ENCODE measurements at places on chromosomes 2 and 18. TPM values are rescaled to one million over a fixed set of nuclear protein-coding genes. Genes with fewer than 3 reads are reported as not detected.
A peak's percentile ranks its signal among the peaks of the same experiment; 100 is the strongest.

CAVIN2 gene
- total RNA-seq = 2.8 TPM

POTEC gene
- not detected for total RNA-seq

DNA sequence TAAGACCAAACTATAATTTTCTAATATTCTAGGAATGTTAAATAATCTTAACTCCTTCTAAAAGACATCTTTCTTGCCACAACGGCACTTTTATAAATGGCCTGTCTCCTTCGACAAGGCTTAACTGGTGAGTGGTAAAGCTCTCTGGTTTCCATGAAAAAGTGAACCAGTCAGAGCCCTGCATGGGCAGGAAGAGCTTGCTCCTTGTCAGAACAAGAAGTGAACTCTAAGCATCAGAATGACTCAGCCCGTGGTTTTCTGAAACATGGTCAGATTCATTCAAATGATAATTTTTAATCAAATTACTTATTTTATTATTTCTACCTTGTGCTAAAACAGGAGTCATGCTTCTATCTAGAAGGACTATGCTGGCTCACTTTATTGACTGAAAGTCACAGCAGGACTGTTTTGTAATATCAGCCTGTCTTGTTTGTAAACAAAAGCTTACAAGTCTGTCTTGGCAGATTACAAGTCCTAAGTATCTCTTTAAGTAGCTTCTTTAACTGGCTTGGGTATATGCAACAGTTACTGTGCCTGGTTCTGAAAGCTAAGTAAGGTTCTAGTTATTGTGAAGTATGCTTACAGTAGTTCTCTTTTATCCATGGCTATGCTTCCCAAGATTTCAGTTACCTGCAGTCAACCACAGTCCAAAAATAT is 245.4 kb downstream of the NAPG start:
- peak; percentile 16 for DNase-seq

DNA sequence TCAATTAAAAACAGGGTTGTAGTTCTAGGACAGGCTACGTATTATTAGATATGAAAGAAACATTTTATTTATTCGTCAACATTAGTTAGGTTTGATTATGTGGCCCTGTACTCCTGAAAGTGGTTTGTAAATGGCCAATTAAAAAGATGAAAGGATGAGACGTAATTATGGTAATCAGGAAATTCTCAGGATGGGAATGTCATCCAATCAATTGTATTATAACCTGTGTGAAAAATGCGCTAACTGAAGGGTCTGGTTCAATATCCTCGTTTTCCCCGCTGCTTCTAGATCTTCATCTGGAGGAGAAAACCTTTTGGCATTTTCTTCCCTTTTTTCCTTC is 5.6 kb upstream of the C18orf32 start:
- no peak for DNase-seq

- DNase-seq = peak; percentile 23
Observed at GRCh38 chr2:55418512-55419232, 984 bp downstream of the CCDC88A start.

DNA sequence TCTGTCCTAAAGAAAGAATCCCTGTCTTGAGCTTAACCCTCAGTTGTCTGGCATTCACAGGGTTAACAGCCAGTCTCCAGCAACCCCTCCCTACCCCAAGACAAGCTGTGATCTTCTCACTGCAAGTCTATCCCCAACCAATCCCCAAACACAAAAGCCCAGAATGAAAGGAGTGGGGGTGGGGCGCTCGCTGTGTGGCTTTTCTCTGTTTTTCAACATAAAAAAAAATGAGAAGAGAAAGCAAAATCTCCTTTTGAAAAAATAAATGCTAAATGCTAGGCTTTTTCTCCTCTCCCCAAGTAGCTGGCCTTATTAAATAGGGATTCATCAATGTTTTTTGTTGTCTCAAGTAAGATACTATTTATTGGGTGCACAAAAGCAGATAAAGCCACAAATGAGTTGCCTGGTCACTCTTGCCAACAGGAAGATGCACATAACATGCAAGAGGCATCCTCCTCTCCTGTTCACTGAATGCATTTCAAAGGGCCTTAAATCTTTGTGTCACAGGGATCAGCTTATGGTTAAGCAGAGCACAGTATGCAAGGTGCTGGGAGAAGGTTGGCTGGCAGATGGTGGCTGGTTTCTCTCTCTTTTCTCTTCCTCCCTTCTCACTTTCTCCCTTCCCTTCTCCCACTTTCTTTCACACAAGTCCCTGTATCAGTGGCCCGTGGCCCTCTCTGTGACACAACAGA is 225.6 kb downstream of the CMPK2 start:
- no peak for DNase-seq

GRCh38 chr2:133836691-133837345 is 268.6 kb upstream of the NCKAP5 start:
- peak; percentile 53 for DNase-seq

DNA sequence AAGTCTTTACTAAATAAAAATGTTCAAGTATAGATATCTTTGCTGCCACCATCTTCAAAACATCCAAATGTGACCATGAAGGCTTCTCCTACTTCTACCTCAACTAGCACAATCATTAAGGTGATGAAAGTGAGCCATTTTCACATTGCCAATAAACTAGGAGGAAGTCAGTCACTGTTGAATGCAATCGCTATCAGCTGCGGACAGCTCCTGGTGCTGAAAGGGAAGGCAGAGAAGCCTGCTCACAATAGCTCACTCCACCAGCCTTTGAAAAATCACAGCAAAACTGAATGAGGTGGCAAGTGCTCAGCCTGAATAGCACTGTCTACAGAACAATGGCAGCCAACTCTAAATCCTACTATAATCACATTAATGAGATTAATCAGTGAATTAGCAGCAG is 2.2 kb downstream of the MYT1L start:
- DNase-seq = peak; percentile 16

DNA sequence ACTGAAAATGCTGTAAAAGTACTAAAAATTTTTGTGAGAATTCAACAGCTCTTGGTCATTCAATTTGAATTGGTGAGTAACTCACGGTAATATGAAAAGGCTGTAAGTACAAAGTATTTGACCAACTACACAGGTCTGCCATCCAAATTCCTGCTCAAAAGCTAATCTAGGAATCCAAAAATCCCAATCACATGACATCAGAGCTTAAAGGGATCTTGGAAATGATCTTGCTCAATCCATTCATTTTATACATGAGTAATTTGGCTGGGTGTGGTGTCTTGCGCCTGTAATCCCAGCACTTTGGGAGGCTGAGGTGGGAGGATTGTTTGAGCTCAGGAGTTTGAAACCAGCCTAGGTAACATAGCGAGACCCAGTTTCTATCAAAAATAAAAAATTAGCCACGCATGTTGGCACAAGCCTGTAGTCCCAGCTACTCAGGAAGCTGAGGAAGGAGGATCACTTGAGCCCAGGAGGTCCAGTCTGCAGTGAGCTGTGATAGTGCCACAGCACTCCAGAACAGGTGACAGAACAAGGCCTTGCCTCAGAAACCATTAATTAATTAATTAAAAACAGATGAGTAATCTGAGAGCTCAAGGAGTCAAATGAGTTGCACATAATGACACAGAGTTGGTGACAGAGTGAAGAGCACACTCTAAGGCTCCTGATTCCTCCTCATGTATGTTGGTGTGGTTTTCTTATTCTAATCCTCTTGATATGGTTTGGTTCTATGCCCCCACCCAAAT is 19.8 kb downstream of the SPIRE1 start:
- peak; percentile 92 for DNase-seq

- DNase-seq = peak; percentile 88
Observed at GRCh38 chr2:231482806-231483391, 18.6 kb upstream of the NCL start.

DNA sequence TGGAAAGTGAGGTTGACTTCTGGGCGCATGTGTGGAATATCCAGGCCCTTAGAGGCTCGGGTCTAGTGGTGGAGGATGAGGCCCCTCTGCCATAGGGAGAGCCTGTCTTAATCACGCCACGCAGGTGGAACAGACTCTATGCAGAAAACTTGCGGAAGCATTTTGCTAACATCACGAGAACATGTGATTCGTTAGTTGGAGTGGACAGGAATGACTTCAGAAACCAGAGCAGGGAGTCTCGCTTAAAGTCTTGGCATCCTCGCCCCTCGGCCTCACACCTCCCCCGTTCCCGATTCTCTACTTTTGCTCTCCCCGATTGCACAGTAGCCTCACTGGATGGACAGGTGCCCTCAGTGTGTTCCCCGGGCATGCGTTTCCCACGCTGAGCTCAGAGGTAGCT is 333.4 kb downstream of the GBX2 start:
- DNase-seq = no peak

- DNase-seq = no peak
Observed at GRCh38 chr18:35071819-35072247, 30.6 kb downstream of the MAPRE2 start.

DNA sequence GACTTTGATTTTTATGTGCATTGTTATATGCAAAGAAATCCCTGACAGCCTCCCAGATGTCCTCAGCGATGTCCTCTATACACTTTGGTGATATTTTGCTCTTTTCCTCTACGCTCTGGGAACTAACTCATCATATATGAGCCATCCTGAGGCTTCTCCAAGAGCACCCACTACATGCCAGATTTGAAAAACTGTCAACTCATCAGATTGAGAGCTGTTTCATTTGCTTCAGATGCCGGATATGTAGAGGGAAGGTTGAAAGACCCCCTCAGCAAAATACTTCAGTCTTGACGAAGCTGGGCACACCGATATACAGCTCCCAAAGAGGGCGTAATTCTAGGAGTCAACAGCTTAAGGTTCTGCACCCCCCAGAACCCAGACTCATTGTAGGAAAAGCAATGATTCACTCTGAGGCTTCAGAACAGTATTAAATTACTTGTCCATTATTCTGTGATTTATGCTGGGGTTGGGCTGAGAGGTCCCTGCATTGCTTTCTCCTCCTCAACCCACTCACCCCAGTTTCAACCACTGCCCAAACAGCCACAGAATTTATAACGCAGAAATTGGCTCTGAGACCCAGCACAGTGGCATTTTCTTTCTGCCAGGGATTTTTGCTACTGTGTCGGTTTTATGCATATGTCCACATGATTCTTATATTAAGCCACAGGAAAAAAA is 341.8 kb downstream of the ALK start:
- DNase-seq = no peak

- DNase-seq = peak; percentile 95
Observed at GRCh38 chr2:20496076-20496872, 49.4 kb downstream of the RHOB start.

DNA sequence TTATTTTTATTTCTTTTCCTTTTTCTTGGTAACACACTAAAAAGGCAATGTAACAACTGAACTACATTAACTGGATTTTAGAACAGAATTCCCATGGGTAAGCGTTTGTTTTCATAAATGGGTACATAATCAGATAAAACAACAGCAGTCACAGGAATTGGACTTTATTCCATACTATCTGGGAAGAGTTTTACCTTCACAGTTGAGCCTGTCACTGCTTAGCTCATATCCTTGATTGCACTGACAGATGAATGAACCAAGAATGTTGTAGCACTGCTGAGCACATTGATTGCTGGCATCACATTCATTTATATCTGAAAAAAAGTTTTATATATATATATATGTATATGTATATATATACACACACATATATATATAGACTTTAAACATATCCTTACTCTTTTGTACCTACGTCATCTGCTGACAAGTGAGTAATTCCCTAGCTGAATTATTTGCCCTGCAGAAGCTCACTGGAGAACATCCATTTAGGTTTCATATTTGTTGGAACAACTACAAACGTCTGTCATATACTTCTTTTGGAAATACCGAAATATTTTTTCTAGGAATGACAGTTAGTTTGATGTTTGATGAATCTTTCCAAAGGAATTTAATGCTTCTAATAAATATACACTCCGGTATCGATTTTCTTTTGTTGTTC is 47.0 kb downstream of the EFEMP1 start:
- DNase-seq = peak; percentile 59
